ENCODE measurements at places on chromosomes 1 and 21.

DNA sequence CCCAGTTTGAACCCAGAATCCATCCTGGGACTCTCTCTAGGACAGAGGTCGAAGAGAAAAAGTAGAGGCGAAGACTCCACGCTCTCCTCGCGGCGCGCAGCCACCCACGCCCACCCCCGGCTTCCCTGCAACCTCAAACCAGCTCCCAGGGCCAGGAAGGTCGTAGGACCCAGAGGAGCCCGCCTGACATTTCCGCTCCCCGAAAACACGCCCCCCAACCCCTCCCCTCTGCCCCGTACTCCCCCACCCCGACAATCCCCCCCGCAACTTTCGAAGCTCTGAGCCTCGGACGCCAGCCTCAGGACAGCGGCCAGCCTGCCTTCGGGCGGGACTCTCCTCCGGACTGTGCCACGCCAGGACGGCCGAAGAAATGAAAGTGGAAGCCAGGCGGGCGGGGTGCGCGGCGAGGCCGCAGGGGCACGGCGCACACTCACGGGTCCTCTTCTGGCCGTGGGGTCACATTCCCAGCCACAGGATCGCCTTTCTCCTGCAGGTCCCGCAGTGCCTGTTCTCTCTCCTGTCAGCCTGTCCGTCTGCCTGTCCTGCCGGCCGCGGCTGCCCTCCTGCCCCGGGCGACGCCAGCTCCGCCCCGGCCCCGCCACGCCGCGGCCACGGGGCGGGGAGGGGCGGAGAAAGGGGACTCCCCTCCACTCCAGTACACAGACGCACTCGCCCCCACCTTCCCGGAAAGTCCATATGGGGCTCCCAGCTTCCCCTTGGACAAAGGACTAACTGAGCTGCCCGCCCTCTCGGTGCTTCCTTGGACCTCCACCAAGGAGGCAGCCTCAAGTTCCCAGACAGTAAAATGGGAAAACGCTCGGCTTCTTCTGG, at the start of gene MOB3C:
TSS of gene MOB3C (minus strand) at position 535 of the 831 bp plus-strand sequence. CDS start 3,490 bp downstream, outside the sequence.
- peak; percentile 6 for DNase-seq

- DNase-seq, result no peak
Observed at GRCh38 chr1:3524556-3525203, 70.2 kb downstream of the ARHGEF16 start.

DNA sequence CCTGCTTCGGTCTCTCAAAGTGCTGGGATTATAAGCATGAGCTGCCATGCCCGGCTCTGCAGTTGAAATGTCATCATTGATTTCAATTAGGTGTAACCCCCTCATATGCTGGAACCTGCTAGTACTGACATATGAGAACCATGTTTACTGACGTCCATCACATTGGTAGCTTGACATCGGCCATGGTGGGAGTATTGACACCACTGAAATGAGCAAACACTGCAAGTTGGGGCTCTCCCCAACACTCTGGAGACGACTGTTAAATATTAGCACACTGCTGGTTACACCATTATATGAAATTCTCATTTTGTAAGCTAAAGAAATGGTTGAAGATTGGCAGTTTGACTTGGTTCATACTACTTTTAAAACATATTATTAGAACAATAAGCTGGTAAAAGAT, 63.7 kb downstream of the CNST start:
- DNase-seq, result no peak

DNA sequence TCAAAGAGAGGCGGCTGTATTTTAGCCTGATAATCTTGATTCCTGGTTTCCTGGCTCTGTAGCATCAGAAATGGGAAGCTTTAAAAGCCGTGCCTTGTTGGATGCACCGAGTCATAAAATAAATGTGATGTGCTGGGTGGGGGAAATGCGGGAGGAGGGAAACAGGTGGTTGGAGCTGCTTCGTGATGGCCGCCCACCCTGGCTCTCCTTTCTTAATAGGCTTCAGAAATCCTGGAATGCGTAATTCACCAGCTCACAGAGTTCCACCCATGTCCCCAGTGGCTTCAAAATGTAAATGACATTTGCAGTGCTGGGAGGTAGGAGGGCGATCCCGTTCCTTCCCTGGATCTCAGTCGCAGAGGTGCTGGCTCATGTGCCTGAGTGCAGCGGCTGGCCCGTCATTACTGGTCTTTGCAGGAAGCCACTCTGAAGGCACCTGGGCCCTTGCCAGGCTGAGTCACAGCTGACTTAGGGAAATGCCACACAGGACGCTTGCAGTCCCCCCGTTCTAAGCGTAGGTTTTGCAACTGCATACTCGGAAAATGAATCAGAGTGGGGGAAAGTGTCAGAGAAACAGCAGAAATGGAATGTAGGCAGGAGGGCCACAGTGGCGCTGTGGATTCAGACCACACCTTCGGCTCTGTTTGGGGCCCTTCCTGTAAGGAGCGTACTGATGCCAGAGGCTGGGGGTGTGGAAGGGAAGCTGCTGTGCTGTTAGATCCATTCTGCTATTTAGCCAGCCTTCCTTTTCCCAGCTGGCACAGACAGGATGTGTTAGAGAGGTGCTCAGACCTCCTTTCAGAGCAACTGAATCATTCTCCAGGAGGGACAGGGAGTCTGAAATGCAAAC, 37.6 kb downstream of the GALNT2 start:
- peak; percentile 26 for DNase-seq

- no peak for DNase-seq
Observed at GRCh38 chr21:43645136-43645891, 14.0 kb downstream of the HSF2BP start.

DNA sequence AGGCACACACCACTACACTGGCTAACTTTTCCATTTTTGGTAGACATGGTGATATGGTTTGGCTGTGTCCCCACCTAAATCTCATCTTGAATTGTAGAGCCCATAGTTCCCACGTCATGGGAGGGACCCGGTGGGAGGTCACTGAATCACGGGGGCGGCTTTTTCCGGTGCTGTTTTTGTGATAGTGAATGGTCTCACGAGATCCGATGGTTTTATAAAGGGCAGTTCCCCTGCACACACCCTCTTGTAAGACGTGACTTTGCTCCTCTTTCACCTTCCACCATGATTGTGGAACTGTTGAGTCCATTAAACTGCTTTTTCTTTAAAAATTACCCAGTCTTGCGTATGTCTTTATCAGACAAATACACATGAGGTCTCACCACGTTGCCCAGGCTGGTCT, 1.3 kb upstream of the FTCD start:
- DNase-seq, result no peak

- no peak for DNase-seq
Observed at GRCh38 chr1:153306303-153307220, 6.2 kb downstream of the PGLYRP3 start.

GRCh38 chr1:96520579-96520947, 201.0 kb upstream of the PTBP2 start:
- DNase-seq, result no peak

DNA sequence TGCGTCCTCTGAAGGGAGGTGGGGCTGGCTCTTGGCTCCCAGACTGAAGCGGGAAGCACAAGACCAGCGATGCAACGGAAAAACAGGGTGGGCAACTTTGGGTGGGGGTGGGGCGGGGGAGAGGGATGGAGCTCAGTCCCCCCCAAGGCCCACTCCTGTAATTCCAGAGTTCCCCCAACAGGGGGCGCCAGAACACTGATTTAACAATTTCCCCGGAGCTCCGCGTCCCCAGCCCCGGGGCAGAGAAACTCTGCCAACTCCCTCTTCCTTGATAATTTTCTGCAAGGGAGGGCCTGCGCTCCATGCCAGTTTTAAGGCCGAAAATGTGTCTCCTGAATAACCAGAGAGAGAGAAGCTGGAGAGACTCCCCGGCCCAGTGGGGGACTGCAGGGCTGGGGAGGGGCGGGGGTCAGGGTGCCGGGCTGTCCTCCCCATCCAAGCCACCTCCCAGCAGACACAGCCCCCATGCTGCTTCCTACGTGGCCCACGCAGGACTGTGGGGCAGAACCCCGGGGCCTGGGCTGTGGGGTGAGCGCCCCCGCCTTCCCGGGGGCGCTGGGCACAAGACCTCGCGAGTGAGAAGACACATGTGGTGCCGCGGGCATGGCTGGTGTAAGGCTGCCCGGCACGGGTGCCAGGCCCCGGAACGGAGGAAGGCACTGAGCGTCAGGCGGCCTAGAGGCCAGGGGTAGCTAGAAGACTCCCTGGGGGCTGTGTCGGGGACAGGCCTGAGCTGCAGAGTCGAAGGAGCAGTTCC, 51.4 kb downstream of the KIF21B start:
- DNase-seq, result peak; percentile 62

DNA sequence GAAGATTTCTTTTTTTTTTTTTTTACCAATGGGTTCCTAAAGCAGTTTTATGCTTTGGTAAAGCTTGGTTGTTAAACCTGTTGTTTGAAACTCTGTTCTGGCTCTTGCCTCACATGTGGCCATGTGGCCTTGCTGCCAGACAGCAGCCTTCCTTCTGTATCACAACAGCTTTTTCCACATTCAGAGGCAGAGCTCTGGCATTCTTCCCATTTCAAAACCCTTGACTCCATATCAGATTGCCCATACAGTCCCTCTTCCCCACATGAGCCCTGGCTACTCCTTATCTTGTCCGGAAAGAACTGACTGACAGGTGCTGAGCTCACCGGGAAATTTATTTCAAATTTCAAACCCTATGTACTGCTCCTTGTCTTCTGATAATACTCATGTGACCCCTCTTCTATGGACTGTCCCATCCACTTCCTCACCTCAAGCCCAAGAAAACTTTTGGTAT, 38.5 kb upstream of the LAX1 start:
- DNase-seq, result peak; percentile 7

- DNase-seq, result peak; percentile 31
Observed at GRCh38 chr1:40404670-40405462, 31.3 kb downstream of the SMAP2 start.

DNA sequence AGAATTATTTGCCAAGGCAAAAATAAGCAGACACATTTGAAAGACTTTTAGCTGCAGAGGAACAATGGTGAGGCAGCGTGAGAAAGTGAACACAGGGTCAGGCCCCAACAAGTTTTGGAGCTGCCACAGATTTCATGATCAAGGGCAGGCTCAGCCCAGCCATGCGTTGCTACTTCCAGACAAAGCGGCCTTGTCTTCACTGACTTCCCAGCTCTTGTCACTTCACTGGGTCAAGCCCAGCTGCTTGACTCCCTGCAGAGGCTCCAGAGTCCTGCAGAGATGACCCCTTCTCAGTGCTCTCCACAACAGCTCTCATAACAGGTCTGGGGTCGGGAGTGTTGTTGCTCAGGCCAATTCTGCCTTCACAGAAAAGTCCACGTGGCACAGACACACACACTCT, 35.8 kb downstream of the HHAT start:
- no peak for DNase-seq

- no peak for DNase-seq
Observed at GRCh38 chr1:170241266-170241851, 95.6 kb downstream of the NTMT2 start.

DNA sequence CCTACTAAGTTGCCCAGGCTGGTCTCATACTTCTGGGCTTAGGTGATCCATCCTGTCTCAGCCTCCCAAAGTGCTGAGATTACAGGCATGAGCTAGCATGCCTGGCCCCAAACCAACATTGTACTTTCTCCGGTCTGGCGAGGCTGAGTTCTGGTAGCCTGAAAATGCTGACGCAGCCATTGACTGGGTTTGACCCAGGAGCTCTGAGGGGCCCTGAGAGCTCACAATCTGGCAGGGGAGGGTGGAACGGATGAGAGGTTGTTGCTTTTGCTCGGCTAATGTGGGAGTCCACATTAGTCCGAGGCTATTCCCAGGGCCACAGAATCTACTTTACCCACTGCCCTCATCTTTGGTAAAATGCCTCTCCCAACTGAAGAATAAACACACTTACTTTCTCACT, 35.1 kb upstream of the PARP1 start:
- no peak for DNase-seq

DNA sequence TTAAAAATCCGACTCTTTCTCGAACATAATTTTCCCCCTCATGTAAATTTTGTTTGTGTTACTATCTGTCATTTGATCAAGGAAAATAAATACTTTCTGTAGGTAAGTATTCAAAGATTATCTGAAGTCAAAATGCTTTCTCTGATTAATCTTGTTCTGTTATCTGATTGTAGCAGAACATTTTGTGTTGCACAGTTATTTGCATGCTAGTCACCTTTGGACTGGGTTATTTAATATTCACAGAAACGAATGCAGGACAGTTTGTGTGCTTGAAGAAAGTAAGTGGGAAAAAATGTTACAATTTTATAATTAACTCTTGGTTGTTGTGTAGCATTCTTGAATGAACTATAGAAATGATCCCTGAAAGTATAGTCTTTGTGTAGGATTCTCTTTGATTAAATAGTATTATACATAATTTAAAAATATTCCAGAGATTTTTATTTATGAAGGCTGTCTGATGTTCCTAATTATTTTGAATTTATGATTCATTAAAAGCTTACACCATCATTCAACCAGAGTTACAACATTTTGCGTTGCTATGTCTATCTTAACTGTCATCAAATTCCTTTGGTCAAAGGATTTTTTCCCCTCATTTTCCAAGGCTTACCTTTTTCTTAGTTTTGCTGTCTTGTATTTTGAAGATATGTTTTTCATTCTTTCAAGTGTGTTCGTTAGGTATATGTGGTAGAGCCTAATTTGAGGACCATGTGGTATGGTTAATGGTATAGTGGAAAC, 176.6 kb downstream of the GIPC2 start:
- no peak for DNase-seq

DNA sequence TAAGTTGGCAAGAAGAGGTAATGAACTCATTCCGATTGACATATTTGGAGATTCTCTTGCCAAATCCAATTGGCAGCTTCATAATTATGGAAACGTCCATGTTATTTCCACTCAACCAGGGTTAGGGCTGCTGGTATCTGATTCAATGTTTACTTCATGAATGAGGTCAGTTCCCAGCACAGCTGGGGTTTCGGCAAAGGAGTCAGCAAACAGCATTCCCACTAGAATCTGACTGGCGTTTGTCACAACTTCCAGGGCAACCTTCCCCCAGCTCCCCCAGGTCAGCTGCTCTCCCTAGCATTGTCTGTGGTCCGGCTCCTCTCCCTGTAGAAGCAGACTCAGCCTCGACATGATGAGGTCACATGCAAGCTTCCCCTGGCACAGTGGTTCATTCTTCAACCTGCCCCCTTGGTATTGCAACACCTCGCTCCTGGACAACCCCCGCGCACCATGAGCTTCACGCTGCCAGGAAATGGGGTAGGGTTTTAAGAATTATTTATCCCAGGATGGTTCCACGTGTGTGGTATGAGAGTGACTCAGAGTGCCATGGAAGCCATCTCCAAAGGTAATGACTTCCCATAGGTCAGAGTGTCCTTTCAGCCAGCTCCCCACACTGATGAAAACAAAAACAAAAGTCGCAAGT, 100.7 kb upstream of the SLC25A33 start:
- no peak for DNase-seq

DNA sequence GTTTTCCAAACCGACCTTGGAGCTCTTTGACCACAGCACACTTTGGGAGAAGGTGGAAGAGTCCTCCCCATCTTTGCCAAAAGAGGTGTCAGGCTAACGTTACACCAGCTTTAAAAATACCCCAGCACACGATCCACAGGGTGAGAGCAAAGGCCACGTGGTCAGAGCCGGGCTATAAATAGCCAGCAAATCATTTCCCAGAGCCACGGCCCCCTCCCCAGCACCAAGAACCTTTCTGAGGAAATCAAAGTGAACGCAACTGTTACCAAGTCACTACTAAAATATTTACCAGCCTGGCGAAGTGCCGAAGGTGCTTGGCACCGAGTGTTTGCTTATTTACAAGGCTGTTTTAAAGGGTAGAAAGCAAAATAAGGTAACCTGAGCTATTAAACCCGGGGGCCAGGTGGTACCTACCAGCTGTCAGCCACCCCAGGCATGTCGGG, 72.4 kb downstream of the CASZ1 start:
- peak; percentile 34 for DNase-seq

- no peak for DNase-seq
Observed at GRCh38 chr1:2375246-2375922, 16.0 kb downstream of the MORN1 start.

GRCh38 chr1:46098027-46098712, 34.3 kb downstream of the PIK3R3 start:
- no peak for DNase-seq
